Left cardiac atrium (tissue), 4 donors: ENCODE measurements at places on chromosomes 11 and 22.

- DNase-seq = no peak
Observed at GRCh38 chr11:121467965-121468364, 15.2 kb upstream of the SORL1-AS1 start.

- no peak for DNase-seq
Observed at GRCh38 chr22:45185718-45186514, 22.2 kb downstream of the NUP50 start.

DNA sequence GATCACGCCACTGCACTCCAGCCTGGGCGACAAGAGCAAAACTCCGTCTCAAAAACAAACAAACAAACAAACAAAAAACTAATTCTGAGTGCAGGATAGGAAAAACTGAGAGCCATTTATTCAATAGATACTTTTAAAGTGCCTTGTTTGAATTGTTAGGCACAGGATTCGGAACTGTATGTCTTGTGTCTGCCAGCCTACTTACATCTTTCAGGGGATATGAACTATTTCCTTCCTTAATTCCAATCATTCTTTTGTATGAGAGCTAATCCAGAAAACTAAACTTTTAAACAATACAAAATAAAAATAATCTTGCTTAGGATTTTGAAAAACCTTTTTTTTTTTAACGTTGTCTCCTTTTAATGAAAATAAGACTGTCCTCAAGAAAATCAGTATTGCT lies 12.6 kb downstream of the UVRAG start:
- DNase-seq = no peak

DNA sequence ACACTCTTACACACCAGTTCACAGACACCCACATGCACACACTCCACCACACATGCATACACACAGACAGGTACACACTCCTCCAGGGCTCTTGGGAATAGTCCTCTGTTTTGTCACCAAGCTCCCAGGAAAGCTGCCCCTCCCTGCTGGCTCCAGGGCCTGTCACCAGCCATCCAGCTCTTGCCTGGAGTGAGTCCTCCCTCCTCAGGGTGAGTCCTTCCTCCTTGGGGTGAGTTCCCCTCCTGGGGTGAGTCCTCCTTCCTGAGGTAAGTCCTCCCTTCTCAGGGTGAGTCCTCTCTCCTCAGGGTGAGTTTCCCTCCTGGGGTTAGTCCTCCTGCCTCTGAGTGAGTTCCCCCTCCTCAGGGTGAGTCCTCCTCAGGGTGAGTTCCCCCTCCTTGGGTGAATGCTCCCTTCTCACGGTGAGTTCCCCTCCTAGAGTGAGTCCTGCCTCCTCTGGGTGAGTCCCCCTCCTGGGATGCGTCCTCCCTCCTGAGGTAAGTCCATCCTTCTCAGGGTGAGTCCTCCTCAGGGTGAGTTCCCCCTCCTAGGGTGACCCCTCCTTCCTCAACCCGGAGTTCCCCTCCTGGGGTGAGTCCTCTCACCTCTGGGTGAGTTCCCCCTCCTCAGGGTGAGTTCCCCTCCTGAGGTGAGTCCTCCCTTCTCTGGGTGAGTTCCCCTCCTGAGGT lies 100.6 kb upstream of the FGF3 start:
- no peak for DNase-seq

- DNase-seq = no peak
Observed at GRCh38 chr11:134577751-134578395, 165.8 kb upstream of the B3GAT1 start.

DNA sequence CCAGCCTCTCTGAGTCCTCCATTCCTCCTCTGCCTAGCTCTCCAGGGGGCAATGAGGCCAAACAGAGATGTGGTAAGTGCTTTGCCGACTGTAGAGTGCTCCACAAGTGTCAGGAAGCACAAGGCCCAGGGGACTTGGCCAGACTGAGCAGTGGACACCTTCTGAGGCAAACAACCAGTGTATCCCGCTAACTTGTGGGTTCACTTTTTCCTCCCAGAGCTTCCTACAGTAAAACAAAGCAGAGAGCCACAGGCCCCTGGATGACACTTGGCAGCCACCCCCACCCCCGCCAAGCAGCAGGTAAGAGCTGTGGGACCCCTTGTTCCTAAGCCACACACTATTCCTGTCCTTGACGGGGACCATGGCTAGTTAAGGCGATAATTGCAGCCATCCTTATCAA lies 160.9 kb downstream of the CACNA1I start:
- no peak for DNase-seq

GRCh38 chr11:44585421-44585820 lies 20.0 kb downstream of the CD82 start:
- no peak for DNase-seq

- no peak for DNase-seq
Observed at GRCh38 chr11:112540261-112540660, 279.6 kb upstream of the PLET1 start.

GRCh38 chr11:63862923-63863322 lies 24.0 kb downstream of the MARK2 start:
- no peak for DNase-seq

DNA sequence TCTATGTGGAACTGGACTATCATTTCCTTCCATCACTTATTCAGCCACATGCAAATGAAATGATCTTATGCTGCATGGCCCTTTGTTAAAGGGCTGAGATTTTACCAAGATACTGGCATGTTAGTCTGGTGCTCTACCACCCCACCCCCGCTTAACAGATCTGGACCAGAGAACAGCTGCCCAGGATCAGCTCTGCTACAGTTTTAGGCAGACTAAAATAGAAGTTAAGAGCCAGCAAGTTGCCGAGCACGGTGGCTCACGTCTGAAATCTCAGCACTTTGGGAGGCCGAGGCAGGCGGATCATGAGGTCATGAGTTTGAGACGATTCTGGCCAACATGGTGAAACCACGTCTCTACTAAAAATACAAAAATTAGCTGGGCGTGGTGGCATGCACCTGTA lies 4.6 kb downstream of the DDB1 start:
- no peak for DNase-seq

- DNase-seq = no peak
Observed at GRCh38 chr11:117519170-117519569, 191.5 kb downstream of the CEP164 start.

- DNase-seq = no peak
Observed at GRCh38 chr22:37601540-37602442, 6.8 kb upstream of the GGA1 start.
